ENCODE measurements at places on chromosomes 6 and 20.

DNA sequence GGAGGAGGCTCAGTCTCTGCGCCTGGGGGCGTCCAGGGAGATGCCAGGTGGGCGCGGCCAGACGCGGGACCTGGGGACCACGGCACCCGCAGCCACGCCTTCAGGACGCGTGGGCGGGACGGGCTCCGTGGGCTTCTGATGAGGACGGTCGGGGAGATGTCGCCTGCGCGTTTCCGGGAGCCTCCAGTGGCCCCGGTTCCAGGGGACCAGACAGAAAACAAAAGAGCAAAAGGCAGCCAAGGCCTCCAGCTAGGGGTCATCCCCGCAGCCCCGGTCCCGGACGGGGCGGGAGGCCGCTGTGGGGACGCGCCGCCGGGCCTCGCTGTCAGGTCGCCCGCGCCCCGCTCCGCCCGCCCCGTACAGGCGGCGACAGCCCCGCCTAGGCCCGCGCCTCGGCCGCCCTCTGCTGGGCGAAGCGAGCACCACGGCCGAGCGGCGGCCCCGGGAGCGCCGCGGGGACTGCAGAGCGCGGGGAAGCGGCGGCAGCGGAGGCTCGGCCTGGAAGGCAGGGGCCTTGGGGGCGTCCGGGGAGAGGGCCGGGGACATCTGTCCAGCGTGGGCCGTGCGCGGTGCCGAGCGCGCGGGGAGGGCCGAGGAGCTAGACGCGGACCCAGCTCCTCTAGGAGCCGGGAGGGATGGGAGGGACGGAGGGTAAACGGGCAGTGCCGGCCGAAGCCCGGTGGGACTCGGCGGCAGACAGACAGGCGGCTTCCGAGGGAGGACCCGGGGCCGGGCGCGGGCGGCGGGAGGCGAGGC lies 48.7 kb downstream of the TMEM242 start:
- DNase-seq: peak; percentile 71

DNA sequence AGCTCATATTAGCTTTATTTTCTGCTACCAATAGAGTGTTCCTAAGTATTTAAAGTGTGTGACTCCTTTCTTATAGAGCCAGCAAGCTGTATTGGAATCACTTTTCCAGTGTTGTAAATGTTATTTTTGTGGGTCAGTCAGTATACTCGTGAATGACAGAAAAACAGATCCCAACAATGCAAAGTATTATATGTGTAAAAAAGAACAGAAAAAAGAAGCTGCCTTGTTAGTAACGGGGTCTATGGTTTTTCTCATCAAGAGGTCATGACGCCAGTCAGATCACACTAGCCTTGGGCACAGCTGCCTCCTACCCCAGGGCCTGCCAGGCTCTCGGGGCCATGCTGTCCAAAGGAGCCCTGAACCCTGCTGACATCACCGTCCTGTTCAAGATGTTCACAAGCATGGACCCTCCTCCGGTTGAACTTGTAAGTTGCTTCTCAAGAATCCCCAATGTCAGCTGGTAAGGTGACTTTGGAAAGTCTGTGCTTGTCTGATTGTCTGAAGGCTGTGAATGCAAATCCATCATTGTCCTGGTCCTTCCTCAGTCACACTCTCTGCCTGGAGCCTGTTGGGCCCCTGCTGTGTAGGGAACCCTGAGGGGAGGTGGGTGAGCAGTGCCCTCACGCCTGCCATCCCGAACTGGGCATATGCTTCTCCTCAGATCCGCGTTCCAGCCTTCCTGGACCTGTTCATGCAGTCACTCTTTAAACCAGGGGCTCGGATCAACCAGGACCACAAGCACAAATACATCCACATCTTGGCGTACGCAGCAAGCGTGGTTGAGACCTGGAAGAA lies 9.8 kb downstream of the NELFCD start:
- DNase-seq: no peak

GRCh38 chr20:51938559-51939258 lies 136.4 kb upstream of the SALL4 start:
- DNase-seq: no peak

DNA sequence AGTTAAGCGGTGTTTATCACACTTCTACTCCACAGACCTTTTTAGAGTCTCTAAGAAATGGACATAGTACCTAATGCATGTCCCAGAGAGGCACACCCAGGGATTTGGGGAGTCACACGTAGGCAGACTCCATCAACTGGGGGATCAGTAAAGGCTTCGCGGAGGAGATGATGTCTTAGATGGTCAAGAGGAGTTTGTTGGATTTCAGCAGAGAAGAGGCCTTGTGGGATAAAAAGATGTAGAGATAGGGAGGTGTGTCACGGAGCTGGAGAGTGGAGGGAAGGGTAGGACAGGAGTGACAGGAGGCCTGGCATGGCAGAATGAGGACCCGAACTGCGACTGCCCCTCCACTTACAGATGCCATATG lies 9.1 kb downstream of the DYNLRB1 start:
- DNase-seq: no peak

DNA sequence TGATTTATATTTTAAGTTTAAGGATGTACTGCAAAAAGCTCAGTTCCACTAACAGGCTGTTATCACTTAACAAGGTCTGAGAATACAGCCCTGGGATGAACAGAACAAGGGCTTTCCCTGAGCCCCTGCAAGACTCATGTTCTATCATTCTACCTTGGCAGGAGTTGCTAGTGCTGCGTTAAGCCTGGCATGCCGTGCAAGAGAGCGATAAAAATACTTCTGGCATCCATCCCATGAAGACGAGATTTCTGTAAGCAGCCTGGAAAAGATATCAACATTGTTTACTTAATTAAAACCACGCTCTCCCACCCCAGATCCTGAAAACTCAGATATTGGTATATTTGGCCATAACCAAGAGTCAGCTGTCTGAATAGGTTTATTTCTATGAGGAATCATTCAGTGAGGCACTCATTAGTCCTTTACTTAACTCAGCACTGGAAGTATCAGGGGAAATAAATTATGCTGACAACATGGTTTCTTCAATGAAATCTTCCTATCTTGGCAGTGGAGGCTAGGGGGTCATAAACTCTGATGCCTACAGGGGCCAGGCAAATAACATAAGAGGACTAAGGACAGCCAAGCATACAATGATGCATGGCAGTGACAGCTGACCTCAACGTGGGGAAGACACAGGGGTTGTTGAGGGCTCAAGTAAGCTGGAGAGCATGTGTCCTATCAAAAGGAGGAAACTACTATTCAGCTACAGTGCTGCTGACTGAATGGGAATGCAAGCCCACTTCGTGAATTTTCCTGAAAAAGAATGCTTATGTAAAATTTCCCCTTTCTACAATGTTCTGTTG lies 37.6 kb upstream of the LYRM2 start:
- DNase-seq: peak; percentile 49

GRCh38 chr6:158086504-158087223 lies 81.4 kb downstream of the SERAC1 start:
- peak; percentile 48 for DNase-seq

DNA sequence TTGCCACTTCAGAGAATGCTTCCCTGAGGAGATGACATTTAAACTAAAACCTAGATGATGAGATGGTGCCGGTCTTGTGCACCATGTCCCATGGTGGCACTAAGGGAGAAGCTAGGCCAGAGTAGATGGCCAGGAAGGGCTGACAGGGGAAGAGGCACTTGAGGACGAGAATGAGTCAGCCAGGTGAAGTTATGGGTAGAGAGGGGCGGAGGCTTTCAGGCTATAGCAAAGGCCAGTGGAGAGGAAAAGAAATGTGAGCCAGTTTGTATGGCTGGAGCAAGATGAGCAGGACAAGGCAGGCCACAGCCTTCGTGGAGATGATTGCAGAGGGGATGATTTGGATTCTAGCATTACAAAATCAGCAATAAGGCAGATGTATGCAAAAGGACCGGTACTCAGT lies 44.7 kb upstream of the ADGRF4 start:
- no peak for DNase-seq

DNA sequence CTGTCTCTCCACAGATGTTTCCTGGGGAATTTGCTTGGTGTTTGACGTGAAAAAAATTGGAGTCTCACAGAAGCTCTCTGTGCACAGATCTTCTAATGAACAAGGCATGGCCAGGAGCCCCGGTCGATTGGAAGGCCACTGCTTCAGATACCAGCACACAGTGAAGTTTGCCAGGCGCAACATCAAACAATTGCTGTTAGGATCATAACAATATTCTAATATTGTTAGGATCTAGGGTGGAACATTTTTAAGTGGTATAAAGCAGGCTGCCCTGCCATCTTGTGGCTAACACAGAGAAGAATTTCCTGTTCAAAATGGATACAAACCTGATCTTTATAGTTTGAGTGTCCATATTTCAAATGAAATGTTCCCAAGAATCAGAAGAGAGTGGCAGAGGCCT lies 64.1 kb downstream of the C6orf118 start:
- peak; percentile 50 for DNase-seq

- DNase-seq: peak; percentile 28
These were observed 53.0 kb upstream of the ANKEF1 start for GRCh38 chr20:9981829-9982228.

DNA sequence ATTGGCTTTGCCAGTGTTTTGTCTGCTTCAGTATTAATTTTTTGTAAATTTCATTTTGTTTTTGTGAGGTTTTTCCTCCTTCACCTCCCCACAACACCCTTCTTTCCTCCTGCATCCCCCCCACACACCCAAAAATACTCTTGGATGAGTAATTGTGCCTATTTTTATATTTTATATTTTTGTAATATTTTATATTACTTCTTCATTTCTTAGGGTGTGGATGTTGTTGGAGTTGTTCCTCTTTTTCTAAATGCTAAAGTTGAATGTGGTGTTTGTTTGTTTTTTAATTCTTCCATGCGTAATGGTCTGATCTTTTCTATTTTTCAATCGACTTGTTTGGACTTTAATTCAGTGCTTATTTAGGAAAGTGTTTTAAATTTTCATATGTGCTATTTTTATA lies 420.5 kb upstream of the SOX4 start:
- no peak for DNase-seq

- peak; percentile 86 for DNase-seq
These were observed 15.4 kb upstream of the BTBD3 start for GRCh38 chr20:11902285-11902697.

- DNase-seq: peak; percentile 71
These were observed 16.4 kb upstream of the BLOC1S5 start for GRCh38 chr6:8080362-8081151.

DNA sequence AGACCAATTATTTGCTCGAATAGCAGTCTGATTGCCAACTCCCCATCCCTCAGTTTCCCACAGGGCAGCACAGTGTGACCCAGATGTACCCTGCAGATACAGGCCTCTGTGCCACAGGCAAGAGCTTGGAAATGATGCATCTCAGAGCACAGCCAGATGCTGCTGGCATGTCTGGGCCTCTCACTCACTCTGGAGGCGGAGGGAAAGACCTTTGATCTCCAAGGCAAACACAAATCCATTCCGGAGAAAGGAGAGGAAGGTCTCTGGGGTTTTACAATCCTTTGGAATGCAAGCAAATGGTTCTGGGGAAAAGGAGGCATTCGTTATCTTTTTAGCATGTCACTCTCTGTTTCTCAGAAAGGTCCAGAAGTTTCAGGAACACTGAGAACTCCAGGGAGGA lies 74.2 kb downstream of the RIOK1 start:
- DNase-seq: peak; percentile 45

GRCh38 chr6:392441-393390 lies 1.2 kb downstream of the IRF4 start:
- DNase-seq: no peak

DNA sequence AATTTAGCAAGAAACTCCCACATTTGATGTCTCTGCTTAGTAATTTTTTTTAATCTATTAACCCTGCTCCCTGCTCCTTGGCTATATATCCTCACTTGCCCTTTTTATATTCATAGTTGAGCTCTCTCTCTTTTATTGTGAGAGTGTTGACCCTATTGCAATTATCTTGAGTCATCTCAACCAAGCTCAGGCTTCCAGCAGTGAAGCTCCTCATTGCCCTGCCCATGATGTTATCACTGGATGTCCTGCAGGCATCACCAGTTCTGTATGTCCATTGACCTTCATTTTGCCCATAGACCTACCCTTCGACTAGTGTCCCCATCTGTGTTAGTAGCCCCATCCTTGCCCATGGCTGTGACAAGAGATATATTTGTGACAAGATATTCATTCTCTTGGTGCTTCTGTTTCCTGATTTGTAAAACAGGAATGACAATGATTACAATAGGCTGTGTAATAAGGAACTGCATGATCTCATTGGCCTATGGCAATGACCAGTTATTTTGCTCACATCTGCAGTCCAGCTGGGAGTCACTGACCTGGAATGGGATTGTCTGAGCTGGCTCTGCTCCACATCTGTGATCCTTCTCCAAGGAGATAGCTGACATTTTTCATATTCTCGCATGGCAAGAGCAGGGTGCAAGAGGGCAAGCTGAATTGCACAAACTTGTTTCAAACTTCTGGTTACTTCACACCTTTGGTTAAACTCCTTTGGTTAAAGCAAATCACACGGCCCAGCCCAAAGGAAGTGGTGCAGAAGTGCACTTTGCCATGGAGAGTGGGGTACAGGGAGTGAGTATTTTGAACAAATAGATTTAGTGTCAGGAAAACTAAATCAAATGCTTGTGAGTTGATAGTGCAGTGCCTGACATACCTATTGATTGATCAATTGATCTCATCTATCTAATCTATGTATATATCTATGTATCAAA lies 47.7 kb upstream of the CST5 start:
- no peak for DNase-seq

- DNase-seq: peak; percentile 57
These were observed 168.7 kb upstream of the PRSS16 start for GRCh38 chr6:27078734-27079357.

- DNase-seq: no peak
These were observed 144.2 kb downstream of the GMDS start for GRCh38 chr6:2101213-2101612.

GRCh38 chr6:14281811-14282660 lies 164.5 kb downstream of the CD83 start:
- no peak for DNase-seq

GRCh38 chr20:11271319-11271718 lies 597.5 kb upstream of the JAG1 start:
- DNase-seq: no peak

- peak; percentile 64 for DNase-seq
These were observed 111.9 kb downstream of the CEBPB start for GRCh38 chr20:50302341-50303057.

- DNase-seq: peak; percentile 80
These were observed 17.7 kb upstream of the RIPOR3 start for GRCh38 chr20:50708845-50709635.

- no peak for DNase-seq
These were observed 192.7 kb upstream of the CNR1 start for GRCh38 chr6:88358846-88359245.

- DNase-seq: peak; percentile 88
These were observed 18.7 kb upstream of the COL10A1 start for GRCh38 chr6:116144605-116145004.

GRCh38 chr6:43846556-43846955 lies 76.5 kb downstream of the VEGFA start:
- DNase-seq: peak; percentile 54

DNA sequence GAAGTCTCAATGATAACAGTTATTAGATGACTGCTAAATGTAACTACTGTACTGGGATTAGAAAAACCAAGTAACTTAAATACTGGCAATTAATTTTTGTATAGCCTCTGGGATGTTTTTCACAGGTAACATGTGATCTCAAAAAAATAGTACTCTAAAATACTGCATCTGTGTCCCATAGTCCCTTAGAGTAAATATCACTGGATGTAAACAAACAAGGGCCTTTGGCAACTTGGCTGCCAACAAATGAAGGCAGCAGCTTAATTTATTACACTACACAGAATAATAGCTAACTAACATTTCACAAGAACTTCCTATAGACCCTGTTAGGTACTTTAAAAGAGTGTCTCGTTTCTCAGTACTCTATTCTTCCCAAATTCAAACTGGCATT lies 14.0 kb downstream of the ARHGAP18 start:
- DNase-seq: no peak

All from fibroblast of skin of right biceps (primary cell).